ENCODE measurements at places on chromosomes 2 and 18. TPM values are rescaled to one million over a fixed set of nuclear protein-coding genes. Genes with fewer than 3 reads are reported as not detected.

The GPR39 gene
- total RNA-seq = 2.7 TPM

The SLC5A7 gene
- not detected for total RNA-seq

The C1QL2 gene
- total RNA-seq = not detected

The GMPPA gene
- 64.4 TPM for total RNA-seq

The HTRA2 gene
- 37.2 TPM for total RNA-seq

DNA sequence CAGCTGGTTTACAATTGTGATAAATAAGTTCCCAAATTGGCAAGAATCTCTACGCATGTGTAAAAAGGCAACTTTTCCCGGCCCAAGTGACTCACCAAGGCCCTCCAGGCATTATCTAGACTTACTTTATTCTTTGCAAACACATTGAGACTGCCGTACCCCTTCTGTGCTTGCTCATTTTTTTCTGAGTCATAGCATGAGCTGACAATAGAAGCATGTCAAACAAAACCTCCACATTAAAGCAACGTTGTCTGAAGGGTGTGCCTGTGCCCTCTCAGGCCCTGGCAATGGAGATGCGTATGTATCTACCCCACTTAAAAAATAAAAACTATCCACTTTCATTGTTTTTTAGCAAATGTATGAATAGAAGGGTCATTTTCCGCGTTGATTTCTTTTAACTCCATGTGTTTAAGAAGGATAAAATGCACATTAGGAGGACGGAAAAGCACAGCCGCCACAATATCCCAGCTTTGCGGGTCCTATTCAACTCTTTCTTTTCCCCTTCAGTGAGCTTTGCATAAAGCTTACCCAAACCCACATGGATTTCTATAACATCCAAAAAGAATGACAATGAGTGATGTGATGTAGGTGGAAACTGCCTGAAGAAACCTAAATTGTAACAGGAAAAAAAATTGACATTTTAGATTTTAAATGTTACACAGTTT, 298.2 kb downstream of the CDCA7 start:
- DNase-seq = peak; percentile 98

- DNase-seq = no peak
Measured at GRCh38 chr2:62292190-62292589, 96.3 kb downstream of the B3GNT2 start.

- no peak for DNase-seq
Measured at GRCh38 chr18:49949951-49950395, 136.6 kb upstream of the ACAA2 start.

DNA sequence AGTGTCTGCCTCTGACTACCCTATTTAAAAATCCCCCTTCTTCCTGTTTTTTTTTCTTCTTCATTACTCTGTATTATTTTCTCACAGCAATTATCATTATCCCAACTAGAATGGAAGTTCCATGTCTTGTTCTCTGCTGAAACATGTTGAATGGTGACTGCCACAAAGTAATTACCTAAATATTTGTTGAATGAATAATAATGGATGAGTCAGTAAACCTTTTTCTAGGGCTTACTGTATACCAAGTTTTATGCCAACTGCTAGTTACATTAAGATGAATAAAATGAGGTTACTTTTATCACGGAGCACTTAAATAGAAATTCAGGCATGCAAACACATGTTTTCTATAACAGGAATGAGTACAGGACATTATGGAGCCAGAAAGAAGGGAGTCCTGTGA, 490.6 kb downstream of the THSD7B start:
- peak; percentile 77 for DNase-seq

GRCh38 chr18:27605107-27605834, 420.2 kb upstream of the CHST9 start:
- peak; percentile 69 for DNase-seq

- no peak for DNase-seq
Measured at GRCh38 chr2:140154271-140154670, 1374.1 kb upstream of the NXPH2 start.

DNA sequence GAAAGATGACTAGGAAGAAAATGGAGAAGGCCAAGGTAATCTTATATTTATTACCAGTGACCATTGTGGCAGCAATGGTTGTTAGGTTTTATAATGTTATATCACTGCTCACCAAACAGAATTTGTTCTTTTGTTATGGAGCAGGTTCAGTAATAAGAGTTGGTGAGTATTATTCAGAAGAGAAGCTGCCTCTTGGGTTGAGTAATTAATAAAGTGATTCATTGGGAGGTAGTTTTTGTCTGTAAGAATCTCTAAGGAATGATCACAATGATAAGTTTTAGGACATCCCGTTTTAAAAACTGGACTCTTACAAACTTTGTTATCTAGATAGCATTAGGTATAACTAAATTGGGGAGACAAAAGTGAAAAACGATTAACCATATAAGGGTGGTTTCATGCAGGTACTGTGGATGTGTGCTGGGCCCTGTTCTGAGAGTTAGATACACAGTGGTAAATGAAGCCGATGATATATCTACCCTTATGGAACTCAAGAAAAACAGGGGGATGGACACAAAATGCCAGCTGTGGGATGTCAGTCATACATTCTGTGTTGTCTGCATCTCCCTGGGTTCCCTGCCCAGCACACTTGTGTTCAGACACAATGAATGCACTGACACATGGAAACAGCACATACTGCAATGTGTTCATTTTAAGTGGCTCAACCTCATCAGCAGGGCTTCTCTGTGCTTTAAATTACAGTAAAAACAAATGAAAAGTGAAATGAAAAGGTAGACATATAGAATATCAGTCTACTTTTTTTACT, 7.5 kb downstream of the MAP4K4 start:
- DNase-seq = peak; percentile 26

DNA sequence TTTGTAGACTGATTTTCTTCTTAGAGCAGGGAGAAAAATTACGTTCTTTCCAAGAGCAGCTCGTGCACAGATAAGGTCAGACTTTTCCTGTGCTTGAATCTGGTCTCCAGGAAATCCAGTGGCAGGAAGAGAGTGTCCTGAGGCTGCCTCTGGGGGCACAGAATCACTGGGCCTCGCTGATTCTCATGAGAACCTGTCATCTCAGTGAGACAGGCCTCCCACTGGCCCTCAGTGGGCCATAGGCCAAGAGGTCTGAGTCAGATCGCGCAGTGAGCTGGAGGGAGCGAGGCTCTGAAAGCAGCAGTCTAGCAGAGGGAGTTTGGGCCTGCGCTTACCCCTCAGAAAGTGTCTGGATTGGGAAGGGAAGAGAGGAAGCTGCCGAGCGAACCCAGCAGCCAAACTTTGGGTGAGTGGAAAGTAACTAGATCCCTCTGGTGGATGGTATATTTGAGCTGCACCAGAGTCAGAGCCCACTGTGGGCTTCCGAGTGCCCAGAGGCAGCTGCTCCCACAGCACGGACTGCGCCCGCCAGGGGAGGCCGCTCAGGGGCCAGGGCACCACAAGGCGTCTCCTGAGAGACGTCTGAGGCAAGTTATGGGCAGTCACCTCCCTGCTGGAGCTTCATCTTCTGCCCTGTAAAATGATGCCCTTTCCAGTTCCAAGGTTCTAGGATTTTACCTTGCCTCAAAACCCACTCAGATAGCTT, 8.2 kb downstream of the GDF7 start:
- peak; percentile 66 for DNase-seq
